GM13977 (cell line): ENCODE measurements at places on chromosomes 13 and 19.

DNA sequence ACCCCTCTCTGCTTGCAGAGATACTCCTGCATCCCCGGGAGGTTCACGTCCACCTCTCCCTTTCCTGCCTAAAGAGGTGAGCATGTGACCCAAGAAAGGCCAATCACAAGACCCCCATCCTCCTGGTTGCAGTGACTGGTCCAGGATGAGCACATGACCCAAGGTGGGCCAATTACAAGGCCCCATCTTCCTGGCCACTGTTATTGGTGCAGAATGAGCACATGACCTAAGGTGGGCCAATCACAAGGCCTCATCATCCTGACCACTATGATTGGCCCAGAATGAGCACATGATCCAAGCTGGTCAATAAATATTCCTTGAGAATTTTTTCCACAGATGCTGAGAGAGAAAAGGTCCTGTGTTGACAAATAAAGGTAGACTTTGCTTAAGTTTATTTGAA lies 350.7 kb downstream of the EFNB2 start:
- no peak for DNase-seq

- DNase-seq, result no peak
Observed at GRCh38 chr13:114311387-114311786, 2.9 kb upstream of the CHAMP1 start.

- peak; percentile 83 for DNase-seq
Observed at GRCh38 chr19:7917267-7918061, 2.7 kb upstream of the SNAPC2 start.

DNA sequence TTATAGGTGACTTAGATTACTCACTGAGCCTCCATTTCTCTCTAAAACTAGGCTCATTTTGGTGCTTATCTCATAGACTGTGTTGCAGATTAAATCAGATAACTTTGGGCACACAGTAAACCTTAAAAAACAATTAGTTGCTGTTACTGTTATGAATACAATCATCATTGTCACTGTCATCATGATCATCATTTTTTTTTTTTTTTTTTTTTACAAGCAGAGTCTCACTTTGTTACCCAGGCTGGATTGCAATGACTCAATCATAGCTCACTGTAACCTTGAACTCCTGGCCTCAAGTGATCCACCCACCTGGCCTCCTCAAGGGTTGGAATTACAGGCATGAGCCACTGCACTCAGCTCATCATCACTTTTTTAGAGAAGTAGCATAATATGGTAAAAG lies 60.0 kb downstream of the VWA8 start:
- no peak for DNase-seq

DNA sequence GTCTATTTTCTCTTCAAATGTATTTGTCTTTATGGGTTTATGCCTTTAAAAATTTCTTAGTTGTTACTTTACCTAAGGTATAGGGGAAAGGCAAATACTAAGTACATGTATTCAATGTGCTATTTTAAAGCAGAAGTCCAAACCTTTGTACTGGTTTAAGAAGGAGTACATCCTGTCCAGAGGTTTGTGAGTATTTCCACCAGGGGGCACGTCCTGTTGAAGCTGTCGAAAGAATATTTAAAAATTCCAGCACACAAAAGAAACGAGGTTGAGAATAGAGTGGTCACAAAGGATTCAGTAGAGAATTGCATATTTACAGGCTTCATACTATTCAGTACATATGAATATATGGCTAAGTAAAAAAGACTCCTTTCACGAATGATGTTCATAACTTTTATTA lies 59.8 kb downstream of the URI1 start:
- DNase-seq, result no peak

GRCh38 chr19:46413262-46414031 lies at the start of gene CCDC8:
Gene CCDC8, minus strand, starts transcription at chr19:46413564. Its CDS starts 754 bp downstream, at chr19:46412810.
- no peak for DNase-seq

DNA sequence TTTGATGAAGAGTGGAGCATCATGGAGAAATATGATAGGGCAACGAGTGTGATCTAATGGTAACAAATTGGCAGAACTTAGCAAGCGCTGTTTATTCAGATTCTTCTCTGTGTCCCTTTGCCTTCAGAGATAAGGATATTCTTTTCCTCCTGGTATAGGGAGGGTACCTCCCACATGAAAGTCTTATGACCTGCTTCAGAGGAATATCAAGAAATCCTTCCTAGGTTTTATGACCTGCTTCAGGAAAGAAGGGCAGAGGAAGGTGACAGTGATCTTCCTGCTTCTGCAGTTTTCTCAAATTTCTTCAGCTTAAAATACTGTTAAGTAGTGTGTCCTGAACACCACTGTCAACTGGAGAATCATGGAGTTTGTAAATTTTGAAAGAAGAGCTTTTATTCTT lies 144.3 kb downstream of the DNAJC15 start:
- DNase-seq, result no peak

- DNase-seq, result peak; percentile 12
Observed at GRCh38 chr13:33543089-33543459, 257.5 kb upstream of the STARD13 start.

DNA sequence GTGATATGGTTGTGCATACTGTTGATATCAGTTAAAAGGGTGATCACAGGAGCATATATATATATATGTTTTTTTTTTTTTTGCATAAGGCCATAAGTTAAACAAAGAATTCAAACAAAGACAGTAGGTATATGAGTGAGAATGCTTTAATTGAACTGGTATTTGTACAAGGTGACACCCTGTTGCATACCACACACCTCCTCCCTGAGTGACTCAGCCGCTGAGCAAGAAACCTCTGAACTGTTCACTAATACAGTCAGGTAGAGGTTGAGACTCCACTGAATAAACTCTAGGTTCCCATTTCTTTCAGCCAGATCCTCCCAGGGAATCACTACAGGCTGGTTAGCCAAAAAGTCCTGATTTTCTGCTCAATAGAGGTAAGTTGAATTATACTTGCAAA lies at the start of gene SCEL:
SCEL (plus strand) TSS at position 259 of the 400 bp plus-strand sequence. CDS start 20,170 bp downstream, outside the sequence.
- DNase-seq, result no peak

- DNase-seq, result no peak
Observed at GRCh38 chr19:58033741-58034476, at the start of gene ZSCAN1. Gene ZSCAN1, plus strand, starts transcription at chr19:58034025. Its CDS starts 3,812 bp downstream, at chr19:58037837.

DNA sequence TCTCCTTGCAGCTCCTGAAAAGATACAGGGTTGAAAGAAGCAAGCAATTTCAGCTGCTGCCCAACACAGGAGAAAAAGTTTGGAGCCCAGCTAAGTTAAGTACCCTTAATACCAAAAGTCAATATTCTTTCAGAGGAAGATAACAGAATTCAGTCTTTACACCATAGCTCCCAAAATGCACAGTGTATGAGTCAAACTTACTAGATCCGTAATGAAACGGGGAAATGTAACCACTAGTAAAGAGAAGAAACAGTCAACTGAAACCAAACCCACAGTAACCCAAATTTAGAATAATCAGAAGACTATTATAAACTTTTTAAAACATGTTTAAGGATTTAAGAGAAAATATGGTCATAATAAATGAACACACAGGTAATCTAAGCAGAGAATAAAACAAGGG lies 45.2 kb downstream of the SUCLA2 start:
- no peak for DNase-seq

DNA sequence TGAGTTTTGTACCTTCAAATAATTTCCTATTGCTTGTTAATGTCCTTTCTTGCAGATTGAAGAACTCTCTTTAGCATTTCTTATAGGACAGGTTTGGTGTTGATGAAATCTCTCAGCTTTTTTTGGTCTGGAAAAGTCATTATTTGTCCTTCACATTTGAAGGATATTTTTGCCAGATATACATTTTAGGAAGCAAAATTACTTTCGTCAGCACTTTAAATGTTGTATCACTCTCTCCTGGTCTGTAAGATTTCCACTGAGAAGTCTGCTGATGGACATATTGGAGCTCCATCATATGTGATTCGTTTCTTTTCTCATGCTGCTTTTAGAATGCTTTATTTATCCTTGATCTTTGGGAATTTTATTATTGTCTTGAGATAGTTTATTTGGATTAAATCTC lies 105.5 kb downstream of the TNFSF13B start:
- DNase-seq, result no peak

GRCh38 chr19:6481541-6482342 lies at the start of gene DENND1C:
Gene DENND1C, minus strand, starts transcription at chr19:6481787. Its CDS starts 92 bp downstream, at chr19:6481695.
- DNase-seq, result peak; percentile 78

DNA sequence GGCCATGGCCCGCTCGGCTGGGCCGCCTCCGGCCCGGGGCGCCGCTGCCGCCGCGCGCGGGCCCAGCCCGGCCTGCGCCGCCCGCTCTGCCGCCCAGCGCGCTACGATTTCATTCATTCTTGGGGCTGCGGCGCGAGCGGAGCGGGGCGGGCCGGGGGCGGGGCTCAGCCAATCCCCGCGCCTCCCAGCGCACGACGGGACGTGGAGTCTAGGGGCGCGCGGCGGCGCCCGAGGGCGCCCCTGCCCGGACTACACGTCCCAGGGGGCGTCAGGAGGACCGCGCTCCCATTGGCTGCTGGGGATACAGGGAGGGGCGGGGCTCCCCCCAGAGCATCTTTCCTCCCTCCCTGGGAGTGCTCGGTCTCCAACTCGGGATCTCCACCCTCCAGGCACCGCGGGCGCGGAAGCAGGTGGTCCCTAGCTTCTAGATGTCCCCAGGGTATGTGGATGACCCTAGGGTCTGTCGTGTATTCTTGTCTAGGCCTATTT lies 5.6 kb upstream of the DPF1 start:
- peak; percentile 94 for DNase-seq

GRCh38 chr19:10858204-10858828 lies 10.1 kb downstream of the C19orf38 start:
- DNase-seq, result peak; percentile 45

- DNase-seq, result no peak
Observed at GRCh38 chr13:77893066-77893465, 25.6 kb downstream of the EDNRB start.

GRCh38 chr13:68099631-68100030 lies 869.5 kb upstream of the PCDH9 start:
- no peak for DNase-seq

- no peak for DNase-seq
Observed at GRCh38 chr13:22074403-22074802, 403.5 kb downstream of the FGF9 start.

GRCh38 chr19:7533925-7534480 lies 1.5 kb upstream of the PNPLA6 start:
- DNase-seq, result peak; percentile 96

- no peak for DNase-seq
Observed at GRCh38 chr19:42461700-42462324, 19.1 kb upstream of the CXCL17 start.

DNA sequence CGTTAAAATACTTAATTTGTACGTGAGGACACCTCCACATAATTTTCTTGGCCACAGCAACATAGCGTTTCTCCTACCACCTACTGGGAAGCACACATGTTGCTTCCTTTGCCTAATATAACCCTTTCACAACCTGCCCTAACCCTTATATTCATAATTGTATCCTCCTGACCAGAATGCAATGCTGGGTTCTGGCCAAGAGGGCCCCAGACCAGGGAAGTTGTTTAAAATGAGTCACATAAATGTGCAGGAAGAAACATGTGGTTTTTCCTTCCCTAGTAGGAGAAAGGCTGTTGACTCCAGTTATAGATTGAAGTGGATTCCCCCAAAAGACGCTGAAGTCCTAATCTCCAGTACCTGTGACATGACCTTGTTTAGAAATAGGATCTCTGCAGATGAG lies 187.3 kb downstream of the NUFIP1 start:
- DNase-seq, result no peak

GRCh38 chr13:107742544-107742943 lies 472.8 kb downstream of the LIG4 start:
- no peak for DNase-seq

DNA sequence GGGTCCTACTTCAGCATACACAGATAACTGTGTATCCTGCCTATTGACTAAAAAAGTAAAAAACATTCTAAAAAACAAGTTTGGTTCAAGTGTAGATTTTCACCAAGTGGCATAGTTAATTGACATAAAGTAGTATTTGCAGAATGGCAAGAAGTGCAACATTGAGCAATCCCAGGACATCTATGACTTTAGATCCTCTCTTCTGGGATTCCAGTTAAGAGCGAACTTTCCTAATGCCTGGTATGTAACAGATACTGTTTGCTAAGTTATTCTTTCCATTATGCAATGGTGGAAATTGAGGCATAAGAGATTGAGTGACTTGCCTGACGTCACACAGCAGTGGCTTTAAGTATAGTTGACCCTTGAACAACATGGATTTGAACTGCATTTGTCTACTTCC lies 96.1 kb downstream of the ZMYM2 start:
- DNase-seq, result no peak

GRCh38 chr19:3075605-3076431 lies 13.5 kb upstream of the TLE5 start:
- peak; percentile 86 for DNase-seq

DNA sequence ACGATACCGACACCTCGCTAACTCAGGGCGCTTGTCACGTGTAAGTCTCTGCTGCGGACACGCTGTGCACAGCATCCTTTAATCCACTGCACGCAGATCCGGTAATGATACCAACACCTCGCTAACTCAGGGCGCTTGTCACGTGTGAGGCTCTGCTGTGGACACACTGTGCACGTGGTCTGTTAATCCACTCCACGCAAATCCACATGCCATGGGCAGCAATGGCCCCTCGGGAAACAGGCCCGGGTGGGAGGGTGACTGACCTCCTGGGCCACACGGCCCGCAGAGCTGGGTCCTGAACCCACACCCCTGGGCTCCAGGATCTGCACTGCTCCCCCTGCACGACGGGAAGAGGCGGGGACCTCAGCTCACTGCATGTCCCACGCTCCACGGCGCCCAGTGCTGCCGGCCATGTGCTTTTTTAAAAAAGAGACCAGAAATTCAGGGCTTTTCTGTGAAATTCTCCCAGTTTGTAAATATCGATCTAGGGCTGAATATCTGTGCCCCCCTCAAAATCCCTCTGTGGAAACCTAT lies 16.1 kb downstream of the SHC2 start:
- no peak for DNase-seq
